Epithelial cell of proximal tubule (primary cell): ENCODE measurements at places on chromosomes 6 and 20.

DNA sequence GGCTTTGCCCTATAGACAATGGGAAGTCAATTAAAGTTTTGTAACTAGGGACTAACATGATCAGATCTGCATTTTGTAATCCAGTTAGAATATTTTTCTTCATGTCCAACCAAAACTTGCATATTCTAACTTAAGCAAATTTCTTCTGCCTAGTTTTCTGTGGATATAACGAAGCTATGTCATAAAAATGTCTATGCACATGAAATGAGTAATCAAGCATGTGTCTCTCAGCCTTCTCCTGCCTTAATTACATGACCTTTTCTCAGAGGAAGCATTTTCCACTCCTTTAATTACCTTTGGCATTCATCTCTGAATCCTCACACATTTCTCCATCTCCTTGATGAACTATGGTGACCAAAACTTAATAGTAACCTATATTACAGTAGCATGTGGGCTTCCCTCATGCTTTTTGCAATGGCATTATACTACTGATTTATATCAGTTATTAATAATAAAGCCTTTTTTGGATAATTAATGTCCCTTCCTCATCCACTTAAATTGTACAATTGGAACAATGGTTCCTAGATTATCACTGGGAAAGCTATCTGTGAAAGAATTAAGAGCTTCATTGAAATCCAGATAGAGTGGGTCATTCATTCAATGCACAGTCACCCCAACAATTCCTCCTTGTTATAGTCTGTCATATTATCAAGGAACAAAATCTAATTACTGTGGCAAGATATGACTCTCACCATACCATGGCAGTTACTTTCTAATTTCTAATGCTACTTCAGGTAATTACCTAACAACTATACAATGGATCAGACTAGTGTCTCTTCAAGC is 19.1 kb upstream of the FBXO9 start:
- DNase-seq: no peak

GRCh38 chr20:17925141-17925939 is 43.3 kb downstream of the SNX5 start:
- DNase-seq: no peak

DNA sequence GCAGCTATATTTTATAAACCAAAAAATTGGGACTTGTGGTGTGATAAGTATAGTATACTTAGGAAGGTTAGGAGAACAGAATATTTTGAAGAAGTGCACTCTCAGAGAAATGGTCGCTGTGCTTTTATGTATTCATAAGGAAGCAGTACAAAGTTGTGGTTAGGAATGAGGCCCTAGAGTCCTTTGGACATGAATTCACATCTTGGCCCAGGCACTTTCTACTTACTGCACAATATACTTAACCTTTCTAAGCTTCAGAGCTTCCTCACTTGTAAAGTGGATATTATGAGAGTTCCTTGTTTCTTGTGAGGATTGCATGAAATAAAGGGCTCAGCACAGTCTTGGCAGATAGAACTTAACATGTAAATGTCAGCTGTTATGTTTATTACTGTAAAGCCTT is 21.0 kb upstream of the SERINC3 start:
- no peak for DNase-seq

DNA sequence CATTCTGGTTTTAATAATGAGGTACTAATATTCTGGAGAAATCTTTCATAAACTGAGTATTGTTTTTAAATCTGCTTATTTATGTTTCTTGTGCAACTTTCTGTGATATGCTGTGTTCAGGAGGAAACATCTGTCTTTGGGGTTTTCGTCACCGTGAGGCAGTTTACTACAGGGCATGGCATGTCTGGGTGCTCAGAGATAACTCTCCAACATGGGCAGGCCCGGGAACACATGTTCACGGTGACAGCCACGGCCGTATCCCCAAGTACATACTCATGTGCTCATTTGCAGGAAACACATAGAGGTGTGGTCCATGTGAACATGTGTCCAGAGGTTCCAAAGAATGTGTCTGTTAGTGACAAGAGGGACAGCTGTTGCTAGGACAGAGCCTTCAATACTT is 62.1 kb upstream of the CNKSR3 start:
- no peak for DNase-seq

GRCh38 chr6:37221585-37222124 is 35.9 kb upstream of the TBC1D22B start:
- DNase-seq: no peak
